ENCODE measurements at places on chromosomes 4 and X.

DNA sequence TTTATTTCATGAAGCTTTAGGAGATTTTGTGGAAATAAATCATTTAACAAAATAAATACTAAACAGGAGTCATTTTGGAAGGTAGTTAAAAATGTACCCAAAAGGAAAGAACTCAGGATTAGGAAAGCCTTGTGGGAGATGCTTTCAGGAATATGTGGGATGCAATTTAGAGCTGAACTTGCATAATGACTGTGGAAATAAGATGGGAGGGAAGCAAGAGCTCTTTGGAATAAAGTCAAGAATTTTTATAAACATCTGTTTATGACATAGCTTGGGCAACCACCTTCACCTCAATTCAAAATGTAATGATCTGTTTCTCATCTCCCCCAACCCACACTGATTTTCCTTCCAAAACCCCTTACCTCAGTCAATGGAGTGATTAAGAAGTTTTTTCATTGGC, 623.8 kb downstream of the FAT4 start:
- no peak for DNase-seq

DNA sequence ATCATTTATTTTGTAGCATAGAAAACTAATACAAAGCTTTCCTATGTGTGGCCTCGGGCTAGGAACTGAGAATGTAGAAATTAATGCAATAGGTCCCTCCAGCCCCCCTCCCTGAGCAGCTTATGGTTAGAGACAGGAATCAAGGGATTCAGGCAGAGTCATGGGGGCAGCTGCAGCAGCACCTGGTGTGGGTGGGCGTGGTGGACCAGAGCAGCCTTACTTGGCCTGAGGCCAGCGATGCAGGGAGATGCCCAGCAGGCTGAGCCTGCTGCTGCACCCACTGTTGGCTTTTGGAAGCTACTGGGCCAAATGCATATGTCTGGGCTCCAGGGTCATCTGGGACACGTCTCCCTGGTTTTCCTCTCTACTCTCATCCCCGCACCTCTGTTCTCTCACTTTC, 74.0 kb downstream of the STK32B start:
- peak; percentile 83 for DNase-seq

- DNase-seq = peak; percentile 77
Measured at GRCh38 chrX:18390941-18391538, 34.4 kb upstream of the CDKL5 start.

- DNase-seq = no peak
Measured at GRCh38 chrX:150213481-150214030, 149.6 kb upstream of the MAMLD1 start.

DNA sequence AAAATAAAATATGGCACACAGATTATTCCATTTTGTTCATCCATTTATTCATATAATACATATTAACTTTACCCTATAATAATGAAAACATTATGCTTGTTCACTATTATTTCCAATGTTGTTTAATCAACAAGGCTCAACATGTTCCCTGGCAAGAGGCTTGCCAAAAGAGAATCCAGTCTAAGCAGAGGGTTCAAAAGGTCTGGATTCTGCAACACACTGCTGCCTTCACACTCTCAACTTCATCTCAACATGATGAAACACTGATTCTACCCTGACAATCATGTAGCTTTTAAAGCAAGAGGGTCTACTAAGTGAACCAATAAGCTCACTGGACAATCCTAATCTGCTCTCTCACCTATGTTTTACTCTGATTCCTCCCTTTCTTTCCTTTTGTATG, 101.1 kb downstream of the MID1 start:
- DNase-seq = no peak

- DNase-seq = no peak
Measured at GRCh38 chr4:13938299-13938698, 310.8 kb upstream of the BOD1L1 start.

- no peak for DNase-seq
Measured at GRCh38 chr4:11456401-11456800, 27.7 kb upstream of the HS3ST1 start.

GRCh38 chrX:132821974-132822633, 136.3 kb downstream of the HS6ST2 start:
- no peak for DNase-seq

DNA sequence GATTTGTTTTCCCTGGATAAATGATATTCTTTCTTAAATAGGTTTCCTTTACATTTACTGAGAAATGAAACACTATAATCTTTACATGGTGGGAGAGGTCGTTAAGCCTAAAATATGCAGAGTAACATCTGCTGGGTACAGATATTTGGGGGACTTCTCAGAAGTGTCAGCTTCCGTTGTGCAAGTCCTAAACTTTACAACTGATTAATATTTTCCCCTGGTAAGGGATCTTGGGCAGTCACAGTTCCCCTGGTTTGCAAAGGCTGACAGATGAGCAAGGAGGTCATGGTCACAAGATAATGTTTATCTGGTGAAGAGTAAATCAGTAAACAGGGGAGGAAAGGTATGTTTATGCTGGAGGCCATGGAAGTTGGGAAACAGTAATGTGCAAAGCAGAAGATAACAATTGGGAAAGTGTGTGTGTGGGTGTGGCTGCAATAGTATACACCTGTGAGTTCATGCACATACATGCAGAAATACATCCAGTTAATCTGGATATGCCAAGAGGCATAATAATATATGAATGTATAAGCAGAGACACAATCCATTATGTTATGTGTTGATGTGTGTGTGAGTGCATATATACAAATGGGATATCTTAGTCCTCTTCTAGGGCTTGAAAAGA, 508.2 kb upstream of the FAM241A start:
- no peak for DNase-seq

- no peak for DNase-seq
Measured at GRCh38 chrX:102959471-102959870, 22.4 kb downstream of the RAB40AL start.

DNA sequence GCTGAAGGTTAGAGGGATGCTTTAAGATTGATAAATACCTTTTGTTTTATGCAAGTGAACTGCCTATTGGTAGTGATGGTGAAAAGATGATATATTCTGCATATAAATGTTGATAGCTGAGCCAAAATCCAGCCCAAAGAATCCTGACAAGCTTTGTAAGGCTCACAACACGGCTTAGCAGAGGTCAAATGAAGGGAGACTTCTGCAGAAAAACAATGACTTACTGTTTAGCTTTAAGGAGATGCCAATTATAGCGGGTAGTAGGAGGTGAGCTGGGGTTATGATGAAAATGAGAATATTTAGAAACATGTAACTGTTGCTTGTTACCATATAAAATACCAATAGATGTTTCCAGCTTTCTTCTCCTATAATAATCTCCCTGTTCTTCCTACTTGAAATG, 97.1 kb downstream of the AFF1 start:
- DNase-seq = no peak

DNA sequence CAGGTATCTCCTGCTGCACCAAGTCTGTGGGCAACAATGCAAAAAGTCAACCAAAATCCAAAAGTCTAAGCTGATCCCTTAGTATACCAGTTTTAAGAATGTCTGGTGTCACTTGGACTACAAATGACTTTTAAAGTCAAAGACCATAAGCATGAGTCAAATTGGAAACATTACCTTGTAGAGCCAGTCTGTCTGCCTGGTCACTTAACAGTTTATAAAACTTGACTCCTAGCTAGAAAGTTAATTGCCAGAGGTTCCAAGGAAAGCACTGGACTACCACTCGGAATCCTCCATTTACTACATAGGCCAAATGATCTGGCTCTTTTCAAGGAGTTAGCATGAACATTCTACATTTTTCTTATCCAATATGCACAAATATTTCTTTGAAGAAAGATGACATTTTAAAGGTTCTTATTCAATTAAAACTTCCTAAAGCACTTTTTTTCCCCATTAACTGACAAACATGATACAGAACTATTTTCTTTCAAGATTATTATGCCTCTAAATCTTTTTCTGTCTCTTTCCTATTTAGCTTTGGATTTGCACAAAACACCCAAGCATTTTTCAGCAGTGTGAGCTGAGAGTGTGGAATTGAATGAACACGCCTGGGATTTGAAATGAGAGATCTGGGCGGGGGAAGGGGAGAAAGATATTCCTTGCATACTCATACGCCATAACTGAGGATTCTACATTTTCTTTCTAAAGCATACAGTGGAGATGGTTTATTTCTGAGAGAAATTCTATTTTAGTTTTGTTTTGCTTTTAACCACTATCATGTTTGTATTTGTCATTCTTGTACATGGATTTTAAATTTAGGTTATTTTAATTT, 188.4 kb downstream of the SHROOM3 start:
- DNase-seq = peak; percentile 62

- DNase-seq = peak; percentile 27
Measured at GRCh38 chrX:106726485-106727437, at the start of gene RNF128. TSS of gene RNF128 (plus strand) at chrX:106726701. CDS start at chrX:106726914, 213 bp downstream.

DNA sequence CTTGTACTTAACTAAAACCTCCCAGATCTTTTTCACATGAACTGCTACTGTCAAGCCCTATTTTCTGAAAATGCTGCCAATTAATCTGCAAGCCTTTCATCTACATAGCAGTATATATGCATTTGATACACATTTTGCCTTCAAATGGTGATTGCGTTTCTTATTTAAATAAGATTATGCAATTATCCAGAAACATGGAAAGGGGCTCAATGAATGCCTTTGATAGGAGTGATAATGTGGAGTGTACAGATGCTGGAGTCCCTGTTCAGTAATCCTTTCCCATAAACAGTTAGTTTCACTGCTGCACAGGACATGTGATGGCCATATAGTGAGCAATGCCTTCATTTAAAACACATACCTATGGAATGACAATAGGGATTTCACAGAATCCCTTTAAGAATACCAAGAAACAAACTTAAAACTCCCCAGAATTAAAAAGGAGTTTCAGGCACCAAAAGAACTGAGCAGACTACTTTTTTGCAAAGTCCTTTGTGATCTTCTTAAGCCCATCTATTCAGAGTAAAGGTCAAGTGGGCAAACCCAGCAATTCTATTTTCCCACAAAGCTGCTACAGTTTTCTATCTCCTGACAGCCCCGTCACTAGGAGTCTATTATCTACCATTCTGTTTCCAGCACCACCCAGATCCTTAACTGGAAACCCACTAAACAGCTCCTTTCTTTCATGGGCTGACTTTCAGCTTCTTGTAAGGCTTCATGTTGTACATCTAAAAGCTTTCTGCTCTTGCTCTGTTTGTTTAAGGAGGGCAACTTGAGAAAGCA, 120.3 kb downstream of the UNC5C start:
- DNase-seq = peak; percentile 45

GRCh38 chrX:151982222-151982621, 7.7 kb upstream of the GABRE start:
- no peak for DNase-seq

DNA sequence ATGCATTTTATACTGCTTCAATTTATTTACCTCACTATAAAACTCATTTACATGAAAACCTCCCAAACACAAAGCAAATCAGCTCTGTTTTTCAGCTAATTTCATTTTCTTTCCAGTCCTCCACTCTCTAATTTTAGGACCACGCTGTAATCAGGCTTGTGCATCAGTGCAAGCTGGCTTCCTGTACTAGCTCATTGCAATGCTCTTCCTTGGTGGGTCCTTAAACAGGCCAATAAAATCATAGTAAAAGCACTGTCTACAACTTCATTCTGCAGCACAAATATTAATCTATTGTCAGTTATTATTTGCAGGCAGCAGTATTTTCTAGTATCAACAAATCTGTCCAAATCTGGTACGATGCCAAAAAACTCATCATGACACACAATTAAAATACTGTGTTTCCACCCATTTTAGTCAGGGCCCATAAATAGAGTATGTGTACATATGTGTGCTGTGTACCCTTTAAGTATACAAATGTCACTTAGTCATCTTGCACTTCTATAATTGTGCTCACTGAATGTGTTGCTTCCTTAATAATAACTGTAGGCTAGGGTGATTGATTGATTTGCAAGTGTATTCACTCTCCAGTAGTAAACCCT, 178.2 kb upstream of the HCCS start:
- DNase-seq = no peak

DNA sequence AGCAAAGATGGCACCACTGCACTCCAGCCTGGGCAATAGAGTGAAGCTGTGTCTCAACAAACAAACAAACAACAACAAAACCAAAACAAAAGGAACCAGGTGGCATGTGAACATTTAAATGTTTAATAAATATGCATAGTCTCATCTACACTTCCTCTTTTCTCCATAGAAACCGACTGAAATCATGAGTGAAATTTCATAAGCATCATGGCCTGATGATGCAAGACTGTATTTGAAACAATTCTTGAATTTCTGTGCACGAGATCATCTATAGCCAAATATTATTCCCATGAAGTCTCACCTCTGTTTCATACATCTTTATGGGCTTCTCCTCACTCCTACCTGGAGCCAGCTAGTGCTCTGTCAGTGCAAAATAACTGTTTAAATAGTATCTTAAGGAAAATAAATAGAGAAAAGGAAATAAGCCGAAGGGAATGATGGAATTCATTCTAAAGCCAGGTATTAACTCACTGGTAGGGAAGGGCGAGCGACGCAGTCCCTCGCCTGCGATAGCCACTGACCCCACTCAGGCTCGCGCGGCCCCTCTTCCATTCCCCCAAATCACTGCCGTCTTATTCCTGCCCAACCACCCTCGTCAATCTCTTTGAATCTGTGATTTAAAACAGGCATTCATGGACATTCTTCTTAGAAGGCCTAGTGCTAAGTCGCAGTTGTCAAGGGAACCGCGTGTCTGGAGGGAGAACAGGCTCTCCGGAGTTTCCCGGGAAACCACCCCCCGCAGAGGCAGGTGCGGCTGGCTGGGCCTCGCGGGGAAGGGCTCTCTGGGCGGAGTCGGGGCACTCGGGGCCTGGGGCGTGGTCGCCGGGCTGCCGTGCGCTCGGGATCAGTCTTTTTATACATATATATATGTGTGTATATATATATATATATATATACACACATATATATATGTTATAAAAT, 52.4 kb upstream of the TRIM2 start:
- peak; percentile 89 for DNase-seq

GRCh38 chr4:1253831-1254230, 4.9 kb upstream of the CTBP1 start:
- DNase-seq = no peak

DNA sequence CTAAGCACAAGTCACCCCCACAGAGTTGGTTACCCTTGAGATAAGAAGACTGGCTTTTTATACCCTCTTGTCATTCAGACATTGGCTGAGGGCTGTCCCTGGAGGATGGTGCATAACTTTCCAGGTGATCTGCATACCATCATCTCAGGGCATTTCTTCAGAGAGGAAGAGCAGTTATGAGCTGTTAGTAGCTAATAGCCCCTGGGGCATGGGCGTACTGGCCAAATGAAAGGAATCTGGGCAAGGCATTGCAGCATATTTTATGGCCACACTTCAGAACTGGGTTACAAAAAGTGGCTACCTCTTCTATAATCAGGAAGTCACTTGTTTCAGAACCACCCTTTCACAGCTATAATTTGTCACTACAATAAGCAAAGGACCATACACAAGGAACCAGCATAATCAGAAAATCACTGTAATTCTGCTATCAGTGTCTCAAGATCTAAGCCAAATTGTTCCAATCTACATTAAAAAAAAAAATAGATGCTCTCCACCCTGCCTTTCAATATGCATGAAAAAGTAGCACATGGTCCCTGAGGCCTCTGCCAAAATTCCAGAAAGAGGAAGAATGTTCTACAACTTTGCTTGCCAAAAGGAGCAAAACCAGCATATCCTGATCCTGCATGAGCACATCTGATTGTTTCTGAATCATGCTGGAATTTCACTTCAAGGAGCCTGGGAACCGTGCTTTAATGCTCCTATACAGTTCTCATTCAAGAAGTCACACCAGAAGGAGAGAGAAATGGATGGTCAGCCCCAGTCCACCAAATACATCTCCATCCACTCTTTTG, 92.0 kb downstream of the TMEM144 start:
- peak; percentile 6 for DNase-seq

GRCh38 chr4:25080571-25080970, 49.8 kb upstream of the LGI2 start:
- no peak for DNase-seq

All from tongue (tissue), 3 donors.